ENCODE measurements at places on chromosomes 3 and 15.

GRCh38 chr3:105033081-105033480, 333.6 kb upstream of the ALCAM start:
- no peak for DNase-seq

DNA sequence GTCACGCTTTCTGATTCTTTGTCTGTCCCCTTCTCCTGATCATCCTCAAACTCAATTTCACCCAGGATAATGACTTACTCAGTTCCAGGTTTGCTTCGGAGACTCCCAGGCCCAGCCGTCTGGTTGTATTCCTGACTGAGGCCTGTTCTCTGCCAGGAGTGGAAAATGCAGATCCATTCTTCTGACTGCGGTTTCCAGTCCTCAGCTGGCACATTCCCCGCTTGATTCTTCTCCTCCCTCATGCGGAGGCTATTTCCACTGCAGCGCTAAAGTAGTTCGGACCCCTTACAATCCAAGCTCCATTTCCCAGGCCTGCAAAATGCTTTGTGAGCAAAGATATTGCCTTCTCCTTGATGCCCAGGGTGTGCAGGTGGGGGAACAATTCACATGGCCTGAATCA, 47.2 kb upstream of the GALNT15 start:
- DNase-seq = no peak

DNA sequence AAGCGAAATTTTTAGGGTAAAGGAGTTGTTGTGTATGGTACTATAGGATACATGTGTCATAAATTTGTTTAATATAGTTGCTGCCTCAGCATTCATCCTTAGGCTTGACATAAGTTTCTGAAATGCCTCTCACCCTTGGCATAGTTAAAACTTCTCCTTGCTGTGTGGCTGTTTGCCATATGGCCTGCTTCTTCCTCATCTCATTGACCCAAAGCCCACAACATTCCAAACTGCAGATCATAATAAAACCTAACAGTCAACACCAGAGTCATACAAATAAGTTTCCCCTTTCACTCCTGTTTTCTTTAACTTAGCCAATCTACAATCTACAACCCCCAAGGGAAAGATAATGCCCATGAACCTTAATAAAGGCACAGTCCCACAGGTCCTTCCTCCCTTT, 136.6 kb downstream of the TMCC1 start:
- DNase-seq = no peak

GRCh38 chr3:46660543-46661523, 32.6 kb downstream of the ALS2CL start:
- no peak for DNase-seq

GRCh38 chr3:175988401-175988800, 1129.3 kb downstream of the NAALADL2 start:
- no peak for DNase-seq

- DNase-seq = no peak
Measured at GRCh38 chr3:42686832-42687650, 1.7 kb downstream of the KLHL40 start.

- no peak for DNase-seq
Measured at GRCh38 chr3:54262541-54262940, 140.2 kb downstream of the CACNA2D3 start.

DNA sequence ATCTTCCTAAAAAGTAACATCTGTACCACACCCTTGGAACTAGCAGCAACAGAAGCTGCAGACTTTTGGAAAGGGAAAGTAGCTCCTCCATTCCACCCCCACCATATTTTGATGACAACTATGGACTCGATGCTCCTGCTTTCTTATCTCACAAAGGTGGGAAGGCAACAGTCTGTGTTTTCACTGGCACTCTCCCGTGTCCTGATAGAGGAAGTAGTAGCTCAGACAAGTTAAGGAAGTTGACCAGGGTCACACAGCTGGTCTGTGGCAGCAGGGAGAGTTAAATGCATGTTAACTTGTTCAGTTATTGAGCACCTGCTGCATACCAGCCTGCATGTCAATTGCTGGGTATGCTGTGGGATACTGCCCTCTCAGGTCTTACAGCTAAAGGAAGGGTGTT, 33.1 kb downstream of the BHLHE40 start:
- DNase-seq = no peak

DNA sequence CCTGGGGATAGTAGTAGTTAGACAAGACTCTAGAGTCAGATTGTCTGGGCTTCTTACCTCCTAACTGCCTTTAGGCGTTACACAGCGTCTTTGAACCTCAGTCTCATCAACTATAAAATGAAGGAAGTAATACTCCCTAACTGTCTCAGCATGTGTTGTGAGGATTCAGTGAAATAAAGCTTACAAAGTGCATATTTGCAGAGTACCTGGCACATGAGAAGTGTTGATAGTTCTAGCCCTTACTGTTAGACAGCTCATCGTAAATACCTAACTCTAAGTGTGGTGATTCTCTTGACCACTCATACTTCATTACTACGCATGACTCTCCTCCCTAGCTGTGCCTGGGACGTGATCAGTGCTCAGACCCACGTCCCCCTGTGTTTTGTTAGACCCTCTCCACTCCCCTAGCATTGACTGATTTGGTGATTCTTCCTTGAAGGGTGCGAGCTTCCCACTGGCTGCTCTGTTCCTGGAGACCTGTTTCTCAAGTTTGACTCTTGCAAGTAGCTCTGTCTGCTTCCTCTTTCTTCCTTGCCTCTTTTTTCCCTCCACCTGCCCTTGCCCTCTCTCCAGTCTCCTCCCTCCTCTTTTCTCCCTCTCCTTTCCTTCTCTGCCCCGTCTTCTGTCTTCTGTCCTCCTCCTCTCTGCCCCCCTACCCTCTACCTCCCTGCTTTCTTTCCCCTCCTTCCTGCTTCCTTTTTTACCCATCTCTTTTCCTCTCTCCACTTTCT, 124.2 kb downstream of the SLC25A26 start:
- DNase-seq = no peak

DNA sequence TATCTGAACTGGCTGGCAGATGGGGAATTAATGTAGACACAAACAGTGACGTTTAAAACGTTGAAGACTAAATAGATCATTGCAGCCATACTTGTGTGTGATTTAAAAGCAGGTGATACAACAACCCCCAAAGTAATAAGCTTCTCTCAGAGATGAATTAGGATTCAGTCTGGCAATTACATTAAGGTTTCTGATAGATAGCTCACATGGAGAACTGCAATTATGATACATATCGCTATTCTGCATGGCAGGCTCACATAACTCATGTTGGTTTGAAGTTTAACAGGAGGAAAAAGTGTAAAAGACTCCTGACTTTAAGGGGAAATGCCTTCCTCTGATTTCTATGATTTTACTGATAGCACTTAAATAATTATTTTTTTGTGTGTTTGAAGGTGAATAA, 196.9 kb downstream of the CLSTN2 start:
- no peak for DNase-seq

DNA sequence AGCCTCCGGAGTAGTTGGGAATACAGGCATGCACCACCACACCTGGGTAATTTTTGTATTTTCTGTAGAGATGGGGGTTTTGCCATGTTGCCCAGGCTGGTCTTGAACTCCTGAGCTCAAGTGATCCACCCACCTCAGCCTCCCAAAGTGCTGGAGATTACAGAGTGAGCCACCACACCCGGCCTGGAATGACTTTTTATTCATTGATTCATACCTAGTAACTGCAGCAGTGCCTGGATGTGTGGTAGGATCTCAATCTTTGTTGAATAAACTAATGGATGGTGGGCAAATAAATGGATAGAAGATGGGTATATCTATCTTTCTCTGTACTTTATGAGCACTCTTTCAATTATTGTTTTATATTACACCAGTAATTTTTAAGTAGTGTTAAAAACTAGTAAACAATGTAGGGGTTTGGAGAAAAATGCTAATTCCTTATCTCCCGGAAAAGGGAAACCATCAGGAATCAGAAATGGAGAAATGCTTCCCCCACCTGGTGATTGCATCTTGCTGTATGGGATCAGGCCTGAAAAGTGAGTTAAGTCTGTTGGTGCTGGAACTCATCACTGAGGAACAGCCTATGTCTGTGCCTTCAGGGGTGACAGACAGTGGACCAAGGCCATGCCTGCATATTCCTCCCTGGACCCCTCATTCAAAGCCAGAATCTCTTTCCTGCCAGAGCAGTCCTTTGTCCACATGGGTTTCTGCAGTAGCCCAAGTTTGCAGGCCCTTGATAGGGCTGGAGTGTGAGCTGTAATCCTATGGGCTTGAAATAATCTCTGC, 161.0 kb upstream of the CTDSPL start:
- no peak for DNase-seq

- no peak for DNase-seq
Measured at GRCh38 chr15:100098705-100099104, 243.1 kb downstream of the ADAMTS17 start.

- no peak for DNase-seq
Measured at GRCh38 chr3:171358181-171358880, 101.9 kb downstream of the TNIK start.

GRCh38 chr3:53680028-53680427, 166.2 kb downstream of the CHDH start:
- DNase-seq = no peak

GRCh38 chr15:70250208-70251201, 152.8 kb upstream of the TLE3 start:
- no peak for DNase-seq

GRCh38 chr3:9416139-9416780, 18.8 kb downstream of the SETD5 start:
- no peak for DNase-seq

GRCh38 chr15:94398001-94398400, 166.6 kb downstream of the MCTP2 start:
- DNase-seq = no peak

GRCh38 chr3:155441506-155441905, 148.0 kb upstream of the STRIT1 start:
- DNase-seq = no peak

DNA sequence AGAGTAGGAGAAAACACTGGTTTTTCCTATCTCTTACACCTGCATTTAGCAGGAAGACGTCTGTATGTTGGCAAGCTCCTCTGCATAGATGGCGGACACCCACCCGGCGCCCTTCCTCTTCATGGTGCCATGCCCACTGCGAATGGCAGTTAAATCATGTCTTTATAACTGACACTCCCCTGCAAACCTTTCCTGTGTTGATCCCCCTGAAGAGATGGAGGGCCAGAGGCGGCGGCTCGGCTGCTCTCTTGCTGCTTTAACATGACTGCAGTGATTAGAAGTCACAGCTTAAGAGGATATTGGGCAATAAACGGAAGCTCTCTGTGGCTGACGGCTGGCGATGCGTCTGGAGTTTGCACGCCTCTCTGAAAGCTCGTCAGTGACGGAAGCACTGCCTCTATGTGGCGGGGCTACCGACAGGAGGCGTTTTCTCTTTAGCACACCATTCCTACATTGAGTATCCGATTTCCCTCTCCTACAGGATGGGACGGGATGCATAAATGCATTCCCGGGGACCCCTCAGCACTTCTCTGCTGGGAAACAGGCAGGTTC, 25.5 kb upstream of the SNRPA1 start:
- DNase-seq = peak; percentile 87

DNA sequence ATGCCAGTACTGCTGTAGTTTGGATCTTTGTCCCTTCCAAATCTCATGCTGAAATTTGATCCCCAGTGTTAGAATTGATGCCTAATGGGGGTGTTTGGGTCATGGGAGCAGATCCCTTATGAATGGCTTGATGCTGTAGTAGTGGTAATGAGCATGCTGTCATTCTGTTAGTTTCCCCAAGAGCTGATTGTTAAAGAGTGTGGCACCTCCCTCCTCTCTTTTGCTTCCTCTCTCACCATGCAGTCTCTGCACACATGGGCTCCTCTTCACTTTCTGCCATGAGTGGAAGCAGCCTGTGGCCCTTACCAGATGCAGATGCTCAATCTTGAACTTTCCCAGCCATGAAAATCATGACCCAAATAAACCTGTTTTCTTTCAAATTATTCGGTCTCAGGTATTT, 141.3 kb upstream of the DPPA4 start:
- DNase-seq = no peak

GRCh38 chr3:69504232-69504631, 118.3 kb upstream of the FRMD4B start:
- DNase-seq = no peak

DNA sequence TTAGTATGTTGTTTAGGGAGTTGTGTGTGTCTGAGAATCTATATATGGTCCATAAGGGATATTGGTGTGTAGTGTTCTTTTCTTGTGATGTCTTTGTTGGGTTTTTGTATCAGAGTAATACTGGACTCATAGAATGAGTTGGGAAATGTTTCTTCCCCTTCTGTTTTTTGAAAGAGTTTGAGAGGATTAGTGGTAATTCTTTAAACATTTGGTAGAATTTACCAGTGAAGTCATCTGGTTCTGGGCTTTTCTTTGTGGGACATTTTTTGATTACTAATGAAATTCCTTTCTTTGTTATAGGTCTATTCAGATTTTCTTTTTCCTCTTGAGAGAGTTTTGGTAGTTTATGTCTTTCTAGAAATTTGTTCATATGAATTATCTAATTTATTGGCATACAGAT, 16.9 kb downstream of the ACKR2 start:
- DNase-seq = no peak

- no peak for DNase-seq
Measured at GRCh38 chr3:15932348-15933300, 134.8 kb upstream of the ANKRD28 start.

DNA sequence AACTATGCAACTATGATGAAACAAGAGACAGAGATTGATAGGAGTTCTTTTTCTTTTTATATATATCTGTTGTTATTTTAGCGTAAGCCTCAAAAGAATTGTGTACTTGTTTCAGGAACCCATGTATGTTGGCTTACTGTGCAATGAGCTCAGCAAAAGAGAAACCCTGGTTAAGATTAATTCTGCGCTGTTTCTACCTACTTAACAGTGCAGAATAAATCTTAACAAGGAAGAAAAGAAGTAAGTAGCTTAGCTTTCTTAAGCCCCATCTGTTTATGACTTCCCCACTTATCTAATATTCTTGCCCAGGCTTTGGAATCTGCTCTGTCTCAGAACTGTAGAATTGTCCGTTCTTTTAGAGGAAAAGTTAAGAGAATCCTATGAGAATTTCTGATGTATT, 27.4 kb downstream of the ECT2 start:
- DNase-seq = no peak

GRCh38 chr15:94100863-94101262, 130.5 kb upstream of the MCTP2 start:
- no peak for DNase-seq

DNA sequence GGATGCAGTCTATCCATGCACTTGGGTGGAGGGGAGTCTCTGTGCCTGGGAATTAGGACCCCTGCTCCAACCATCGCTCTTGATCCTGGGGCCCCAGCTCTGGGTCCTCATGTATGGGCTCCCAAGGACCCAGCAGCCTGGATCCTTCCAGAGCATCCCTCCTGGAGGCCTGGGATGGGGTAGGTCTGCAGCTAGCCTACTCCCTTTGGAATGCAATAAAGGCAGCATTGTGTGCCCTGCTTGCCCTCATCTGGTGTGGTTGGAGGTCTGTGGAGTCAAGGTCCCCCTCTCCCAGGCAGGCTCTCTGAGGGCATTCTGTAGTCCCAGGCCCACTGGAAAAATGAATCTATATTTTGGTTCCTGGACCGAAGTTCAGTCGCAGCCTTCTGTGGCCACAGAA, 15.0 kb upstream of the SLC28A1 start:
- no peak for DNase-seq

DNA sequence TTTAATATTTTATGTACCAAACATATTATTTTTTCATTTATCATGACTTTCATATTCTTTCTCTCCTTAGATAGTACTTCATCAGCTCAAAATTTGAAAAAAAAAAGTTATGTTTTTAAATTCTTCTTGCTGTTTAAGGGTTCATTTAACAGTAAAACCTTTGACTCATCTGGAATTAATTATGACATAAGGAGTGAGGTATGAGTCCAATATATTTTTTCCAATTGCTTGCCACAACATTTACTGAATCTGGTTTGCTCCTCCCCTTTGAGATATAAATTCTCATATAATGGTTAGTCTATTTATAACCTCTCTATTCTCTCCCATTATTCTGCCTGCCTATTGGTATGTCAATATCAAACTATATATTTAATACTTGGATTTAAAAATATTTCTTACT, 387.8 kb downstream of the TUSC7 start:
- DNase-seq = no peak

- peak; percentile 68 for DNase-seq
Measured at GRCh38 chr3:45064512-45065372, 38.6 kb downstream of the CLEC3B start.
